ENCODE measurements at places on chromosomes 16 and 17.

DNA sequence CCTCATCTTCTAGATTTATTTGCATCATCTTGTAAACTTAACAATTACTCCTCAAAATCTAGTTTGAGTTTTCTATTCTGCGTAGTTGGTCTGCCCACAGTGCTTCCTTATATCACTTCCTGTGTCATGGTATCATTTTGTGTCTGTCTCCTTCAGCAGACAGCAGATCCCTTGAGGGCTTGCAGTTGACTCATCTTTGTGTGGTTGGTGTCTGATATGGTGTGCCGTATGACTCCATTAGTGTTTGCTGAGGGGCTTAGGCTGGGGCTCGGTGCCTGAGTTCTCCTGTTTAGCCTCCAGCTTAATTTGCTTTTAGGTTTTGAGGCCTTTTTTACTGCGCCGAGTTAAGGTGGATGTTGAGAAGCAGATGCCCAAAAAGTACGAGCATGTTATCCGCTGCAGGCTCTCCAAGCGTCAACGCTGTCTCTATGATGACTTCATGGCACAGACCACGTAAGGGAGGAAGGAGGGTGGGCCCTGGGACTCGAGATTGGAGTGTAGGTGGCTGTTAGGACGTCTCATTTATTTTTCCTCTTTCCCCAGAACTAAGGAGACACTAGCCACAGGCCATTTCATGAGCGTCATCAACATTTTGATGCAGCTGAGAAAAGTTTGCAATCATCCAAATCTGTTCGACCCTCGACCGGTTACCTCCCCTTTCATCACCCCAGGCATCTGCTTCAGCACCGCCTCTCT lies 16.9 kb downstream of the SRCAP start:
- no peak for DNase-seq

- DNase-seq = peak; percentile 65
Measured at GRCh38 chr16:1335211-1335971, 1.9 kb downstream of the BAIAP3 start.

DNA sequence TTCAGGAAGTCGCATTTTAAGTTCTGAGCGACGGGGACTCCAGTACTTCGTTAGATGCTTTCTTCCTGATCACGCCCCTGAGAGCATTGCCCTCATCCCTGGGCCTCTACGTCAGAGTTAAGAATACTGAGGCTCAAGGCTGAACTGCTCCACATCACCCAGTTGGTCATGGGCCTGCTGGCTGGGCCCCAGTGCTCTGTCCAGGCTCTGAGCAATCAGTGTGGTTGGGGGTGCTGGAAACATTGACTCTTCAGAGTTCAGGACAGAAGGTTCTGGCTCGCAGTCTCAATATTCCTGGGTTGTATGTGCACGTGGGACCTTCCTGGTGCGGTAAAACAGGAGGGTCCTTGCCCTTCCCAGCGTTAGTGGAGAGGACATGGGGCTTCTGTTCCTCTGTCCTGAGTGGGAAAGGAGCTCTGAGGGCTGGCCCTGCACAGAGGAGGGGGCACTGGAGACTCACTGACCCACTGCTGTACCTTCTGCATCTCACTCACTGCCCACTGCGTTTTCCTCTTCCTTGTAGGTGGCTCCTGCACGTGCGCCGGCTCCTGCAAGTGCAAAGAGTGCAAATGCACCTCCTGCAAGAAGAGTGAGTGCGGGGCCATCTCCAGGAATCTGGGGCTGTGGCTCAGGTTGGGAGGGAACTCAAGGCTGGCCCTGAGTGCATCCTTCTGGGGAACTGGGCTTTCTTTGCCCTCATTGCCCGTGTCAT lies 518 bp downstream of the MT1E start:
- DNase-seq = no peak

GRCh38 chr16:87603684-87604633 lies 1.7 kb downstream of the JPH3 start:
- peak; percentile 53 for DNase-seq

DNA sequence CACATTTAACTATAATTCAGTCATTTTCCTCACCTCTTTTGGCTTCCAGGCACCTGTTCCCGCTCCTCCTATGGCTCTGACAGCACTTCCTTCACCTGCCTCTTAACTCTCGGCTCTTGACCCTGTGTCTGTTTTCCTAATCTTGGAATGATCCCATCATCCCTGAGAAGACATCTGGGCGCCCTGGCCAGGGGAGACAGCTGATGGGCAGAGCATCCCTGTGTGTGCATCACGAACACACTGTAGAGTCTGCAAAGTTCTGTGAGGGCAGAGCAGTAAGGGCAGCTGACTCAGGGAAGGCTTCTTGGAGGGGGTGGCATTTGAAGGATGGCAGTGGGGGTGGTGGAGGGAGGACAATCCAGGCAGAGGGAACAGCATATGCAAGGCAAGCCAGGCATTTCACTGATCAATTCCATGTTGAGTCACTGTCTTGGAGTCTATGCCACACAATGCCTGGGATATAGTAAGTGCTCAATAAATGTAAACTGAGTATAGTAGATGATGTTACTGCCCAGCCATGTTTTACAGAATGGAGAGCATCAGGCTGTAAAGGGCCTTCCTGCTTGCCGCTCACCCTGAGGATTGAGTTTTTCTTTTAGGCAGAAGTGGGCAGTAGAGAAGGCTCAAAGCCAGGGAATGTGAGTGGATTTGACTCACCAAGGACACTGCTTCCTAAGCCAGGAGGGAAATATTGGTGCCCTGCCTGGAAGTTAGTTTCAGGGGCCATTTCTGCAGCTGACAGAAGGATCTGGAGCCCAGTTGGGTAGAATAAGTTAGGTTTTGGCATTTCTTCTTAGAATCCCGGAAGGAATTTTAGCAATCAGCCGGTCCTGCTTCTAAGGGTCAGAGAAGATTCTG lies 5.8 kb upstream of the RAB11FIP4 start:
- no peak for DNase-seq

DNA sequence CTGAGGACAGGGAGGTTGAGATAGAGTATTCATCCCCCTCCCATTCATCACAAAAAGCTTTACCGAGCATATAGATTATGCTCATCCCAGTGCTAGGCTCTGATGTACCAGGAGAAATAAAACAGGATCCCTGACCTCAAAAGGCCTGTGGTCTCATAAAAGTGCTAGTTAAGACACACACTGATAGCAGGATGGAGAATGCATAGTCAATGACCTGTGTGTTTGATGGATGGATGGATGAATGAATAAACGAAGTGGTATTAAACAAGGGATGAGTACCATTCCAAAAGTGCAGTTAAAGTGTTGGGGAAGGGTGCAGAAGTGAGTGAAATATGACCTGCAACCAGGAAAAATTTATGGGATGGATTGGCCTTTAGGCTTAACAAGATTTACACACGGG lies 133.9 kb upstream of the NUDT7 start:
- no peak for DNase-seq

DNA sequence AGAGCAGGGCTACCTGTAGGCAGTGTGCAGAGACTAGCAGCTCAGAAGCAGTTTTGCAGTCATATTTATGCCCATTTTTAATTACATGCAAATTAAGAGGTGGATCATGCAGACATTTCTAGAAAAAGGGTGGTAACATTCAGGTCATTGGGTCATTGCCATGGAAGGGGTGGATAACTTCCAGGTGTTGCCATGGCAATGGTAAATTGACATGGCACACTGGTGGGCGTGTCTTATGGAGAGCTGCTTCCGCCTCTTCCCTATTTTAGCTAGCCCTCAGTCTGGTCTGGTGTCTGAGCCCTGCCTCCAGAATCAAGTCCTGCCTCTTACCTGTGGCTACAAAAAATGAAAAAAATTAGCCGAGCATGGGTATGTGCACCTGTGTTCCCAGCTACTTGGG lies 2.8 kb upstream of the DNAI2 start:
- no peak for DNase-seq

GRCh38 chr17:6755731-6756184 lies at the start of gene XAF1:
Gene XAF1, plus strand, starts transcription at chr17:6756046. Its CDS starts 33 bp downstream, at chr17:6756079.
- no peak for DNase-seq

GRCh38 chr16:19375561-19376158 lies 42.0 kb upstream of the TMC5 start:
- peak; percentile 78 for DNase-seq

DNA sequence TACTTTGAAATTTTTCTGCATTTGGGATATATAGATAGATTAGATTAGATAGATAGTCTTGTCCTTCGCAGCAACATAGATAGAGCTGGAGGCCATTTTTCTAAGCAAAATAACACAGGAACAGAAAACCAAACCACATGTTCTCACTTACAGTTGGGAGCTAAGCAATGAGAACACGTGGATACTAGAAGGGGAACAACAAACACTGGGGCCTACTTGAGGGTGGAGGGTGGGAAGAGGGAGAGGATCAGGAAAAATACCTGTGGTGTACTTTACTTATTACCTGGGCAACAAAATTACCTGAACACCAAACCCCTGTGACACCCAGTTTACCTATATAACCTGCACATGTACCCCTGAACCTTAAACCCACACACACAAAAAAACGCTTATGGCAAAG lies 14.3 kb downstream of the PRKAR1A start:
- DNase-seq = no peak

- peak; percentile 62 for DNase-seq
Measured at GRCh38 chr17:38428112-38428642, at the start of gene ARHGAP23. Gene ARHGAP23, plus strand, starts transcription at chr17:38428464. Its CDS starts 22 bp downstream, at chr17:38428486.

DNA sequence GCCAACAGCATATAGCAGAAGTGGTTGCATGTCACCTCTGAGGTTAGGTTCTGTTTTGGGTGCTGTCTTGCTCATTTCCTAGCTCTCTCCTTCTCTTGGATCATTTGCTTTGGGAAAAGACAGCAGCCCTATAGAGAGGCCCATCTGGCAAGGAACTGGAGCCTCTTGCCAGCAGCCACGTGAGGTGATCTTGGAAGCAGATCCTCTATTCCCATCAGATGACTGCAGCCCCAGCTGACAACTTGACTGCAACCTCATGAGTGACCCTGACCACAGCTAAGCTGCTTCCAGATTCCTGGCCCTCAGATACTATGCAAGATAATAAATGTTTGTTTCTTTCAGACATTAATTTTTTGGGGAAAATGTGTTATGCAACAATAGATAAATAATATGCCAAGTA lies 213.3 kb upstream of the HS3ST4 start:
- DNase-seq = no peak

- DNase-seq = peak; percentile 4
Measured at GRCh38 chr16:47511882-47512281, 50.8 kb downstream of the PHKB start.

- DNase-seq = peak; percentile 91
Measured at GRCh38 chr16:3059041-3059722, 6.3 kb upstream of the IL32 start.

DNA sequence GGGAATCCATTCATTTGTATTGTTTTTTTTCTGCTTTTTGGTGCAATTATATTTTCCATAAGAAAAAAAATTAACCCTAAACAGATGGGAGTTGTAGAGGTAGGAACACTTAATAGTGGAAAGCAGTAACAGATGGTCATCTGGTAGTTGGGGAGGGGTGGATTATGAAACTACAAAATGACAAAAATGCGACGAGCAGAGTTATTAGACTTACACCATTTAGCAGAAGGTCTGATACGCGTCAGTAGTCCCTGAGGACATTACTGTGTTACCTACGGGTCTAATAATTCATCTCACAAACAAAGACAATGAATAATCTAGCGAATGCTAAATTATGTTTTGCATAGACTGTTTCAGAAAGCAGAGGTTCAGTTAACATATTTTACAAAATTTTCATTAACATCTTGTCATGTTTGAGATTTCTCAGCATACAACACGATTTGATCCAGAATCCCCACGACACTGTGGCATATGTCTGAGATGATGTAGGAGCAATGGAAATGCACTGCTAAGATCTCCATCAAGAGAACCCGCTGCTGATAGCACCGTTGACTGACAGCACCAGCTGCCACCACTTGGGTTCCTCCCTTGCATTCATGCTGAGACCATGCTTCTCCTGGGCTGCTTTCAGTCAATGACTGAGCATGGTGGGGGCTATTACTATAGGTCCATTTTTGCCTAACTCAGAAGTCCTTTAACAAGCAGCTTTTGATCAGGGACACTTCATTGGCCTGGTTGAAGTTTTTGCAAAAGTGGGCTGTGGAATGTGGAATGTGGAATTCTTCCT lies 182.2 kb upstream of the CPHXL start:
- no peak for DNase-seq

DNA sequence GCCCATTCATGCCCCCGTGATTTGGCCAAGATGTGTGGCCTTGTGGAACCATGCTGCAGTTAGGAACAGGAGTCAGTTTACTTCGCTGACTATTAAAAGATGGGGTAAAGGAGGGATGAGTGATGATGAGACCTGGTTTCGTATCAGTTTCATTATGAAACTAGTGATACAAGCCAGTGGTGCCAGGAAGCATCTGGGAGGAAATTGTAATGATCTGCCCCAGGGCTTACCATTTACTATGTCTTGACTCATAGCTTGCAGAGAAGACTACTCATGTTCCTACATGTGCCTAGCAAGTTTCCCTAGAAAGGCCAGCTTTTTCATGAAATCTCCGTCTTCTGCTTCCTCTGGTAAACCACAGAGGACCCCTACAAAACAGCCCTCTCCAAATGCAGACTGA lies 23.2 kb downstream of the CDH3 start:
- no peak for DNase-seq

DNA sequence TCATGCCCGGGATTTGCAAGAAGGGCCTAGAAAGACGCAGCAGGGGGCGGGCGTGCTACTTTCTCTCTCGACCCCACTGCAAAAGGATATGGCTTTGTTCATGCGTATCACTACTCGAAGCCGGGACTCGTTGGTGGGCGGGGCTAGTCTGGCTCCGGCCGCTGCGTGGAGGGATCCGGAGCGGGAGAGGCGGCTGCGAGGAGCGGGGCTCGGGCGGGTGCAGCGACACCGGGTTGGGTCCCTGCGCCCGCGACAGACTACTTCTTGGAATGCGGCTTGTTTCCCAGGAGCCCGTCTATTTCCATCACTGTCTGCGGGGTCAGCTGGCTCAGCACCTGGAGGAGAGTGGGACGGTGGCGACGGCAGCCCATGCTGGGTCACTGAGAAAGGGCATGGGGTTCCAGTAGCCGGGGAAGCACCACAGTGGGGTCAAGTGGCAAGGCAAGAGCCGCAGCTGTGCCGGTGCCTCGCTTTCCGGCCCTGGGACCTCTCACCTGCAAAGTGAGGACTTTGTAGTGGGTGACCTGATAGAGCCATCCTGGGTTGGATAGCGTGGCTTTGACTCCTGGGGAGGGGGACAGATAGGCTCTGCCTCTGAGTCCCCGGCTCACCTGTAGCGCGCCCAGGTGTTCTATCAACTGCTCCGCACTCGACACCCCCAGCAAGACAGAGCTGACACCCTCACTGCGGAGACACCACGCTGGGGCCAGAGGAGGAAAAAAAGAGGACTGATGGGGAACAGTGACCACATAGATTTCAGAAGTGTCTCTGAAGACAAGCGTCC lies 6.6 kb downstream of the KCNAB3 start:
- DNase-seq = no peak

- no peak for DNase-seq
Measured at GRCh38 chr16:6190776-6191175, 1093.2 kb upstream of the EEF2KMT start.

GRCh38 chr17:75853433-75853832 lies 1.7 kb downstream of the WBP2 start:
- DNase-seq = no peak

GRCh38 chr17:31216031-31216751 lies 80.8 kb downstream of the OMG start:
- peak; percentile 57 for DNase-seq

DNA sequence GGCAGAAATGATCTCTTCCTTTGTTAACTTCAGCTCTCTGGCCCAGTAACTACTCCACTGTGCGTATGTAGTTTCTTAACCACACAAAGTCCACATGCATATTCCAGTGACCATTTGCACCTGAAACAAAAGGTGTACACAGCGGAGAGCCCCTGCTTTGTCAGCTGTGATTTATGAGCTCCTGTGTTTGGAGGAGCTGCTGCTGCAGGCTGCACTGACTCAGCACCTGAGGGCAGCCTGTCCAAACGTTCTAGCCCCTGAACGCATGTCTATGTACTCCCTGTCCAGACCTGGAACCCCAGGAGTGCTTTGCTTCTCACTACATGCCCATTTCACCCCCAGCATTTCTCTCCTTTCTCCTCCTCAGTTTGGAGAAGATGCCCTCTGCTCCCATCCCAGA lies 216.1 kb downstream of the ABCC12 start:
- peak; percentile 46 for DNase-seq

All from NCI-H69 (cell line).